ENCODE measurements at places on chromosomes 4 and X. TPM values are rescaled to one million over a fixed set of nuclear protein-coding genes. Genes with fewer than 3 reads are reported as not detected.

Gene PHOX2B
- total RNA-seq, result not detected

Gene PABPC1L2A
- total RNA-seq, result not detected

Gene DRD5
- not detected for total RNA-seq

Gene C4orf50
- total RNA-seq, result 0.02 TPM

Gene MAD2L1
- total RNA-seq, result 1.5 TPM

Gene GAGE2A
- not detected for total RNA-seq
